NT2/D1 (cell line): ENCODE measurements at places on chromosomes 16 and 17.
A peak's percentile ranks its signal among the peaks of the same experiment; 100 is the strongest.

DNA sequence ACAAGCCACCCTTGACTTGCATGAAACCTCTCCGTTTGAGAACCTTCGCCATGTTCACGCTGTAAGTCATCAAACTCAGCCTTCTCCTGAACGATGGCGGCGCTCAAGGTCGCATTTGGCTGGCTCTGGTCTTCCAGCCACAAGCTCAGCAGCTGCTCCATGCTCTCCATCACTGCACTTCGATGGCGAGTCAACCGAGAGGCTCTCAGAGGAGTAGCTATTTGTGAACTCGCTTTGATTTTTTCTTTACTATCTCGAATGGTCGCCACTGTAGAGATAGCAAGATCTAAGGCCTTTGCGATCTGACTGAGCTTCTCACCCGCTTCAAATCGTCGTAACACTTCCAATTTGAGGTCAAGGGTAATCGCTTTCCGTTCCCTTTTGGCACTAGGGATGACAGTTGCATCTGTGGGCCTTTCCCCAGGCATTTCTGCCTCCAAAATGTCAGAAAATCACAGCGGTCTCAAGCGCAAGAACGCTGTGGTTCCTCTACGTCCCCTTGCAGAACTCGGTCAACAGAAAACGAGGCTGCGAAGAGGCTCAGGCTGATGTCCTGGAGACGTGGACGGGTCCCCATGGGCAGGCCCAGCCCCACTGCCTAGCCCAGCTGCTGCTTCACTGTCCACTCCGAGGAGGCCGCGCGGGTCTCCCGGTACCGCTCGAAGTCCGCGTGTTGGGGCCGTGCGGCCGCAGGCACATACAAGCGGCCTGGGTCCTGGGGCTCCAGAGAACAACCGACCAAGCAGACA, 23.1 kb downstream of the DEF8 start:
- DNase-seq: no peak

GRCh38 chr16:66344533-66345145, 21.9 kb upstream of the CDH5 start:
- peak; percentile 28 for DNase-seq

- no peak for DNase-seq
These were observed 17.8 kb downstream of the LUC7L3 start for GRCh38 chr17:50737118-50737698.

GRCh38 chr16:57115514-57116182, 23.3 kb downstream of the CPNE2 start:
- DNase-seq: peak; percentile 57

DNA sequence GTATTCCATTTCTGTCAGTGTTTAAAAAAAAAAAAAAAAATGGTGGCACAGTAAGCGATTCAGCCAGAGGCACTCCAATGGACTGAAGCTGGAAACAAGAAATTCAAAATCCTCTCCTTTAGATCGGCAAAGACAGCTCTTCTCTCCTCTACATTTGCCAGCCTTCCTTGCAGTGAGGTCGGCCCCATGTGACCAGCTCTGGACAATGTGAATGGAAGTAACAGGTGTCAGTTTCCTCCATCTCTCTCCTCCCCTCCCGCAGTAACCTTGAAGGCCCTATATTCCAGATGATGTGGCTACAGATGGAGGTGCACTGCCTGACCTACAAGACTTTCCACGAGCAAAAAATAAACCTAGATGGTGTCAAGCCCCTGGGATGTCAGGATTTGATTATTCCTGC, 15.0 kb downstream of the CUEDC1 start:
- DNase-seq: no peak

- no peak for DNase-seq
These were observed 95.8 kb downstream of the TMEM132E start for GRCh38 chr17:34675143-34675542.

GRCh38 chr17:68906638-68907037, 48.6 kb downstream of the ABCA8 start:
- DNase-seq: no peak

GRCh38 chr17:29603109-29603674, 10.3 kb downstream of the ANKRD13B start:
- no peak for DNase-seq

DNA sequence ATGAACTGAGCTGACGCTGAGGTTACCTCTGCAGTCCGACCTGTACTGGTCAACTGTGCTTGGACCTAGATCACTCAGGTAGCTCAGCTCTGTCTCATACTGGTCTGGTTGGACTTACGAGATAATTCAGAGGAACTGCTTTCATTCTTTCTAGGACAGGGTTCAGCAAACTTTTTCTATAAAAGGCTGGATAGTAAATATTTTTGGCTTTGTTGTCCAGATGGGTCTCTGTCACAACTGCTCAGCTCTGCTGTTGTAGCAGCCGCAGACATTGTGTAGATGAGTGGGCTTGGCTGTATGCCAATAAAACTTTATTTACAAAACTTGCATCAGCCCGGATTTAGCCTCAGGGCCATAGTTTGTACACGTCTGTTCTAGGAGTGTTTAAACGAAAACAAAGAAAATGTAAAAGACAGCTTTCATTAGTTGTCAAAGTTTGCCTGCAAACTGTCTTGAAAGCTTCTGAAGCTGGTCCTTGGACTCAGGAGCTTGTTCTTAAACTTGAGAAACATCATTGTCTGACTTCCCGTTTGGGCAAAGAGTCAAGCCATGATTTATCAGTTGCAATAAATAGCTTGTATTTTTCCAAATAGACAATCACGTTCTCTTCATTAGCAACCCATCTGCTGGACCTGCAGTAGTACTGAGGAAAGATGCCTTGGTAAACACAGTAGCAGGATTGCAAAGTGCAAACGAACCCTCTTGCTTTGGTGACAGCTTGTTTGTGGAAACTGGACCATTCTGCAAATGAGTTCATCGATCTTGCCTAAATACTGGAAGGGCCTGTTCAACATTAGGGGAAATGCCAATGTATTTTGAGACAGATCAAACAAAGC, 253.4 kb downstream of the SNX29 start:
- no peak for DNase-seq

DNA sequence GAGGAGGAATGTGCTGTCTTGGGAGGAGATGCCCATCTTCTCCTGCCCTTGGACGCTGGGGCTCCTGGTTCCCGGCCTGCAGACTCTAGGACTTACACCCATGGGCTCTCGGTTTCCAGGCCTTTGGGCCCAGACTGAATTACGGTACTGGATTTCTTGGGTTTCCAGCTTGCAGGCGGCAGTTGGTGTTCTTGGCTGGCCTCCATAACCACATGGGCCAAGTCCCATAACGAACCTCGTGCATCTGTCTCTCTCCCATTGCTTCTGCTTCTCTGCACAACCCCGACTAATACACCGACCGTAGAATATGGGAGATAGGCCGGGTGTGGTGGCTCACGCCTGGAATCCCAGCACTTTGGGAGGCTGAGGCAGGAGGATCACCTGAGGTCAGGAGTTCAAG, 162.6 kb downstream of the SDK2 start:
- no peak for DNase-seq

GRCh38 chr16:734981-735881, 5.6 kb downstream of the CIAO3 start:
- no peak for DNase-seq

DNA sequence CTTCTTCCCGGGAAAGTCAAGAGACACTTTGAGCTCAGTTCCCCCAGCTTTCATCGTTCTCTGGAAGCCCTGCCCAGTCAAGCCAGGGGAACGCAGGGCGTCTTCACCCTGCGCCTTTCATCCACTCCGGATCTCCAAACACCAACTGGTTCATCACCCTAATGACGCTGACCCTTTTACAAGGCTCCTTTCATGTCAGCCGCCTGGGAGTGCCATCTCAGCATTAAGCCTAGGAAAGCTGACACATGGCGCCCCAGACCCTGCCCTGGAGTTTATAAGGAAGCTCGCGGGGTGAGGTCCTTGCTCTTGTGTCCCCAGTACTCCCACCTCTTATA, 594 bp upstream of the DNAJC7 start:
- DNase-seq: no peak

DNA sequence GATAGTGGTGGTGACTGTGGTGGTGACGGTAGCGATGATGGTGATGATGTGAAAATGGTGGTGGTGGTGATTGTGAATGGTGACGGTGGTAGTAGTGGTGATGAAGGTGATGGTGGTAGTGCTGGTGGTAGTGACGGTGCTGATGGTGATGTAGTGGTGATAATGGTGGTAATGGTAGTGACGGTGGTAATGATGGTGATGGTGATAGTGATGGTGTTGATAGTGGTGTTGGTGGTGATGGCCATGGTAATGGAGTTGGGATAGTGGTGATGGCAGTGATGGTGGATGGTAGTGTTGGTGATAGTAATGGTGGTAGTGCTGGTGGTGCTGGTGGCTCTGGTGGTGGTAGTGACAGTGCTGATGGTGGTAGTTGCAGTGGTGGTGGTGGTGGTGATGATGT, 14.7 kb upstream of the RBFOX1 start:
- DNase-seq: no peak

DNA sequence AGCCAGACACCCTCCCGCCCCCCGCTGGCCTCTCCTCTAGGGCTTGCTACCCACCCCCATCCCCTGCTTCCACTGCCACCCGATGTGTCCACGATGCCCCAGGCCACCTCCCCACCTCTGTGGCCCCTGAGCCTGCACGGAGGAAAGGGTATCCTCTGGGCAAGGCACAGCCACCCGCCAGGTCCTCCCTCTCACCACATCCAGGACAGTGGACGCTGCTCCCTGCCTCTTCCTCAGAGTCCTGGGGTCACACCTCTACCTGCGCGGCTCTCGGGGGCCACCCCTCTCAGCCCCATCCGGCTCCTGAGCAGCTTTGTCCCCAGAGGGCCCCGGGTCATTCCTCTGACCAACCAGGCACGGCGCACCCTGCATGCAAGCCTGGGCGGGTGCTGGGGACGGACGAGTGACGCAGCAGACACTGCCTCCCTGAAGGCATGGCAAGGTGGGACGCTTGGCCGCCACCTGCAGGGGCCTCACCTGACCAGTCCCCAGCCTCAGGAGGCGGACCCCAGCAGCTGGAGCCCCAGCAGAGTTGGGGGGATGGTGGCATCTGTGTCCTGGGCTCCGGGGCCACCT, 24.8 kb downstream of the FLYWCH1 start:
- no peak for DNase-seq
